ENCODE measurements at places on chromosomes 4 and X. TPM values are rescaled to one million over a fixed set of nuclear protein-coding genes. Genes with fewer than 3 reads are reported as not detected.
A peak's percentile ranks its signal among the peaks of the same experiment; 100 is the strongest.

DNA sequence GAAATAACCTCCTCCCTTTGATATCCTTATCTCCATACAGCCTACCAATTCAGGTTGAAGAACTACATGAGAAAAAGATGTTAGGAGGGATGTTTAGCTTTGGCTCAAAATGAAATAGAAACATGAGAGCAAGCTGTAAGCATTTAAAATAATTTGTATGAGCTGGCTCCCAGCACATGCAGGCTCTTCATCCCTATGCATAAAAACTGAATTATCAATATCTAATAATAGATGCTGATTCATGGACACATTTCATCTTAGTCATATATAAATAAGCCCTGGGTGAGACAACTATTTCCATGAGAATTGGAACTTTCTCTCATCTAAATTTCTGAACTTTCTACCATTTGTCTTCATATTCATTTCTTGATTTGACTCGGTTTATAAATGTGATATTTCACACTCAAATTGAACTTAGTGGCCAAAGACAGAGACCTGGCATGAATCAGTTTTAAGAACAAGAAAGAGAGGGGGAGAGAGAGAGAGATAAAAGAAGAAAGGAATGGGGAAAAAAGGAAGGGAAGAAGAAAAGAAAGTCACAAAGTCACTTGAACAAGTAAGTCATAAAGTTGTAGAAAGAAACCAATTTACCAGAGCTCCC is 48.9 kb upstream of the GPR174 start:
- no peaks in the 10 kb centered on the region for H3K27me3 ChIP-seq
- no peaks in the 10 kb centered on the region for H3K4me1 ChIP-seq
- no peak for DNase-seq
- no peaks in the 10 kb centered on the region for H3K36me3 ChIP-seq
- no peak overlapping the region for H3K4me3 ChIP-seq
- no peak overlapping the region for H3K27ac ChIP-seq

DNA sequence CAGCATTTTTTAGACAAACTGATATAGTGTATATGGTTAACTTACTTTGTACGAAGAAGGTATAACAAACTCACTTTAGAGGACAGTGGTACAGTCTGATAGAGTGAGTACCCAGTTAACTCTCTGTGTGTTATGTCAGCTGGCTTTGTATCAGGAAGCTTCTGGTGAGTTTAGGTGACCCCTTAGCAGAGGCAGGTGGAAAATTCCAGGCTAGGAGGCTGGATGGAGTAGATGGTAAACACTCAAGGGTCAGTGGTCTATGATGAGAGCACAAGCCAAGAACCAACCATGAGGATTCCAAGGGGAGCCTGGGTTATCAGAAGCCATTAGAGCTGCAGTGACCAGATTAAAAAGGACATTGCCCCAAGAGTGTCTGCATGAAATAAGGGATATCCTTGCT is 227.3 kb upstream of the CENPE start:
- no peaks in the 10 kb centered on the region for H3K36me3 ChIP-seq
- no peak for DNase-seq
- H3K4me1 ChIP-seq: no peaks in the 10 kb centered on the region
- H3K4me3 ChIP-seq: no peak overlapping the region
- peak overlapping the region; percentile 63 for H3K27ac ChIP-seq

GRCh38 chr4:82371497-82371896 is 2.3 kb downstream of the HNRNPD start:
- no peaks in the 10 kb centered on the region for H3K27me3 ChIP-seq
- H3K4me1 ChIP-seq: no peaks in the 10 kb centered on the region
- no peak for DNase-seq

- no peak overlapping the region for H3K4me3 ChIP-seq
- H3K4me1 ChIP-seq: no peaks in the 10 kb centered on the region
- no peak overlapping the region for H3K27ac ChIP-seq
Observed at GRCh38 chrX:109660435-109661143, 35.6 kb upstream of the KCNE5 start.

- no peak overlapping the region for H3K4me3 ChIP-seq
- DNase-seq: no peak
- no peak overlapping the region for H3K27ac ChIP-seq
- H3K27me3 ChIP-seq: no peaks in the 10 kb centered on the region
- no peaks in the 10 kb centered on the region for H3K36me3 ChIP-seq
Observed at GRCh38 chr4:152734015-152734698, 45.4 kb downstream of the TIGD4 start.

- no peak overlapping the region for H3K27ac ChIP-seq
- no peaks in the 10 kb centered on the region for H3K4me1 ChIP-seq
- no peaks in the 10 kb centered on the region for H3K36me3 ChIP-seq
- H3K27me3 ChIP-seq: no peaks in the 10 kb centered on the region
- no peak for DNase-seq
- H3K4me3 ChIP-seq: no peak overlapping the region
Observed at GRCh38 chr4:51958199-51958968, 61.8 kb downstream of the LRRC66 start.

DNA sequence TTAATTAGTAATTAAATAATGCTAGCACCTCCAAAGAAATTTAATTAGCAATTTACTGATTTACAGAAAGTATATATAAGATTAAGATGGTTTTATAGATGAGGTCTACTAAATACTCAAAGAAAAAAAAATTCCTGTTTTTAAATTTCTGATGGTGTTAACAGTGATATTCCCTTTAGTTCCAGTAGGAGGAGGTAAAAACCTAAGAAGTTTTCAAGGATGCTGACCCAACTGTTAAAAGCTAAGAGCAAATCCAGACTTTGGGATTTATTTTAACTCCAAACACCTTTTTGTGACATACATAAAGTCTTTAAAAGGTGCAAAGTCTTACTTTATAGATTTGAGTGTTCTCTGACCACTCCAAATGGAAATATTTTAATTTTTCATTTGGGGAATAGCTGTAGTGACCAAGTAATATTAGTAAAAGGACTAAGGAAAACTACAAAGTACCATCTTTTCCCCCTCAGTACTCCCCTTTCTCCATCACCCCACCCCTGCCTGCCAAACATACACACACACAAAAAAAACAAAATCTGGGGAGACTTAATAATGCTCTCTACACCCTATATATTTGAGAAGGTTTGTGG is 34.2 kb upstream of the CSN1S1 start:
- H3K27ac ChIP-seq: no peak overlapping the region
- no peaks in the 10 kb centered on the region for H3K4me1 ChIP-seq

Gene NCBP2L
- total RNA-seq: not detected

Gene MAD2L1
- total RNA-seq: 2.6 TPM

Gene POU3F4
- not detected for total RNA-seq

Data from breast epithelium (tissue), 4 donors.